ENCODE measurements at places on chromosomes 7 and 10. TPM values are rescaled to one million over a fixed set of nuclear protein-coding genes. Genes with fewer than 3 reads are reported as not detected.

GRCh38 chr10:31526681-31527080 lies 207.7 kb downstream of the ZEB1 start:
- DNase-seq: peak; percentile 24

GRCh38 chr7:97089771-97090170 lies 27.7 kb upstream of the SDHAF3 start:
- no peak for DNase-seq

GRCh38 chr7:101862280-101863220 lies 45.1 kb downstream of the CUX1 start:
- no peak for DNase-seq

DNA sequence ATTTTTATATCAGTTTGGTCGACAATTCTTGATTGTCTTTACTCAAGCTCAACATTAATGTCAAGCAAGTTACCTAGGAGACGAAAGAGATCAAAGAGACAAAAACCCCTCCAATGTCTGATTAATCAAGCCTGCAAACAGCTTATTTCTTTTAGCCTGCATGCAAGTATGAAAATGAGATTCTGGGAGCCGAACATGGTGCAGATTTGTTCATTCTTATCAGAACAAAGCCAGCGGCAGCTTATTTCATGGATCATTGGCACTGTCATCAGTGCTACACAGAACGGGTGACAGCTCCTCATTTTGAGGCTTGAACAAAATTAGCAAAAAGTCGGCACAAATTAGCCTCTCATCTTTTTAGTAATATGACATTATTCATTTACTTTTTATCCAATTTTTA lies 26.5 kb downstream of the FAM204A start:
- DNase-seq: no peak

- DNase-seq: peak; percentile 95
Observed at GRCh38 chr10:80498833-80499741, 38.6 kb upstream of the SH2D4B start.

Gene HOXA1
- total RNA-seq: 0.12 TPM

- DNase-seq: no peak
Observed at GRCh38 chr10:78571891-78572290, 496.9 kb upstream of the ZMIZ1 start.

DNA sequence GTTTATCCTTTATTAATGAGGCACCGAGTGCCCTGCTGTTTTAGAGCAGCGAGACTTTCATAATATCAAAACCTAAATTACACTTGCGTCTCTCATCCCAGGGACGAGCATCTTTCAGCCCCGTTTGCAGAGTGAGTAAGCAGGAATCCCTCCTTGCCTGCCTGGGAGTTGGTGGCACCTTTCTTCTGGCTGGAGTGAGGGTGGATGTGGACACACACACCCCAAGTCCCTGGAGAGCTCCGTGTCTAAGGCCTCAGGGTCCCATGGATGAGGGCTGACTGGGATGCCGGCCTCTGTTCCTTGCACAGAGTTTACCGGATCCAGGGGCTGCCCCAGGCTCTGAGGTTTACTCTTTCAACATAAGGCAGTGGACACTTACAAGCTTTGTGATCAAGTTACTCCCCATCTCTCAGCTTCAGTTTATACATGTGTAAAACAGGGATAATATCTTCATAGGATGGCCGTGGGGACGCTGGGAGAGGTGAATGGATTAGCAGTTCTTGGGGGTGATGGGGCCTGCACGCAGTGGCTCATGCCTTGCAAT lies 24.5 kb downstream of the POLL start:
- no peak for DNase-seq

DNA sequence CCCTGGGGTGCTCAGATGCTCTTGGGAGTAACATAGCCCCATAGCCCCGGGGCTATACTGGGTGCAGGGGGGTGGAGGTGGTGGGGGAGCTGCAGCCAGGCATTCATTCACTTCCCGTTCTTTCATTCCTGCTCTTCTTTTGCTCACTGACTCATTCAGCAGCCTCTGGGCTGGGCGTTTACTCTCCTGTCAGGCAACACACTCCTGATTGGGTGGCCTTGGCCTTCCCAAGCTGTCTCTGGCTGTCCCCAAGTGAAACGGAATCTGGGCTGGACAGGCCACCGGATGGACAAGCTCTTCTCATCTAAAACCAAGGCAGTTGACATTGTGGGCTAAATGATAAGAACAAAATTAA lies 34.6 kb downstream of the CHST3 start:
- DNase-seq: peak; percentile 75

DNA sequence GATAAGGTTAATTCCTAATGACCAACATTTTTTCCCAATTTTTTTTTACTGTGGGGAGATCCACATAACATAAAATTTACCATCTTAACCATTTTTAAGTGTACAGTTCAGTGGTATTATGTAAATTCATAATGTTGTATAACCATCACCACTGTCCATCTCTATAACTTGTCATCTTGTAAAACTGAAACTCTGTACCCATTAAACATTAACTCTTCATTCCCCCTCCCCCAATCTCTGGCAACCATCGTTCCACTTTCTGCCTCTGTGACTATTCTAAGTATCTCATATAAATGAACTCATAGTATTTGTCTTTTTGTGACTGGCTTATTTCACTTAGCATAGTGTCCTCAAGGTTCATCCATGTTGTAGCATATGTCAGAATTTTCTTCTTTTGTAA lies 46.0 kb upstream of the HPS1 start:
- no peak for DNase-seq

DNA sequence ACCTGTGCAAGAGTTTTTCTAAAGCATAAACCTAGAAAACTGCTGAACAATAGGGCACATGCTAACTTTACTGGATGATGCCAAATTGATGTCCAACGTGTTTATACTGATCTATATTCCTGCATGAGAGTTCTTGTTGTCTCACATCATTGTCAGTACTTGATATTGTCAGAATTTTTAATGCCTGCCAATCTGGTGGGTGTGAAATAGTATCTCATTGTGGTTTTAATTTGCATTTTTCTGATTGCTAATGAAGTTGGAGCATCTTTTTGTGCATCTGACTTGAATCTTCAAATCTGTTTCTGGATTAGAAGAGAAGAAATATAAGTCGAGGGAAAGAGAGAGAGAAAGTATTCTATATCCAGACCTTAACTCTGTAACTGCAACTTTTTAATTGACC lies 309.8 kb upstream of the KIAA1217 start:
- DNase-seq: no peak

- DNase-seq: no peak
Observed at GRCh38 chr7:7202375-7202720, 20.0 kb downstream of the C1GALT1 start.

DNA sequence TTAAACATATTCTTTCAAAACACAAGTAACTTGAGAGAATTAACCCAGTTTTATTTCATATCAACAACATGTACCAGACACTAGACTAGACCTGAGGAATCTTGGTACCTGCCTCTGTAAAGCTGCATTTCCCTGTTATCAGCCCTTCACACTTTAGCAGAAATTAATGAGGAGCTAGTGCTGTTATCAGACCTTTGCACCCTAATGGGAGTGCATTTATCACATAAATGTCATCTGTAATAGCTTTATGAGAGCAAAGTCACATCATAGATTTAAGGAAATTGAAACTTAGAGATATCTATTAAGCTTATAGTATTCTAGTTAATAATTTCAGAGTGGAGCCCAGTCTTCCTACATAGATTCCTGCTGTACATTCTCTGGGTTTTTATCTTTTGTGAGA lies 270.4 kb upstream of the YAE1 start:
- DNase-seq: no peak

Gene SFRP5
- total RNA-seq: 38.9 TPM

- no peak for DNase-seq
Observed at GRCh38 chr10:33314811-33315561, 19.5 kb downstream of the NRP1 start.

DNA sequence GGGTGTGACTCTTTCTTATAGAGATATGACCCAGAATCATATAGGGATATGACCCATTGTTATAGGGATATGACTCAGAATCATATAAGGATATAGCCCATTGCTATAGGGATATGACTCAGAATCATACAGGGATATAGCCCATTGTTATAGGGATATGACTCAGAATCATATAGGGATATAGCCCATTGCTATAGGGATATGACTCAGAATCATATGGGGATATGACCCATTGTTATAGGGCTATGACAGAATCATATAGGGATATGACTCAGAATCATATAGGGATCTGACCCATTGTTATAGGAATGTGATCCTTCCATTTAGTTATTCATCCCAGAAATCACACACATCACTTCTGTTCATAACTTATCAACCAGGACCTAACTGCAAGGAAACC lies 312.2 kb upstream of the ADARB2 start:
- DNase-seq: no peak

Gene GAD2
- total RNA-seq: not detected

Gene PAX4
- not detected for total RNA-seq

DNA sequence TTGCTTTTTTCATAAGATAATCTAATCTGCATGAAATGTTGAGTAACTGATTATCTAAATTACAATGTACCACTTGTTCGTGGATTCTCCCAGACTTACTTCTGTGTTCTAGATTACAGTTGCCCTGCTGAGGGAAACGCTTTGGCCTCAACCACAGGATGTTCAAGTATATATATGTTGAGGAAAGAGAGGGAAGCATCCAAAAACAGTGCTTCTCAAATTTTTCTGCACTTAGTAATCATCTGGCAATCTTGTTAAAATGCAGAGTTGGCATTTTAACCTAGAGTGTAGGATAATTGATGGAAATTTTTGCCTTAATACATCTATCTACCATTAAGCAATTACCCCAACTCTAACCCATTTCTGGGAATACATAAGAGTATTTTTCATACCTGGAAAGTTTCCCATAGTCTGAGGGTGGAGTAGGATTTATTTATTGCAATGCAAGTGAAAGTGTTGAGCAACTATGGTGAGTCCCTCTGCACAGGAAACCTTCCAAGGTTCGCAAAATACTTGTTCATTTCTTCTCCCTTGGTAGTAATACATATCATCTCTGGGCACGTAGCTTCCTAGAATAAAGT lies 59.6 kb upstream of the C1GALT1 start:
- DNase-seq: no peak

Gene GIMAP4
- 30.2 TPM for total RNA-seq

DNA sequence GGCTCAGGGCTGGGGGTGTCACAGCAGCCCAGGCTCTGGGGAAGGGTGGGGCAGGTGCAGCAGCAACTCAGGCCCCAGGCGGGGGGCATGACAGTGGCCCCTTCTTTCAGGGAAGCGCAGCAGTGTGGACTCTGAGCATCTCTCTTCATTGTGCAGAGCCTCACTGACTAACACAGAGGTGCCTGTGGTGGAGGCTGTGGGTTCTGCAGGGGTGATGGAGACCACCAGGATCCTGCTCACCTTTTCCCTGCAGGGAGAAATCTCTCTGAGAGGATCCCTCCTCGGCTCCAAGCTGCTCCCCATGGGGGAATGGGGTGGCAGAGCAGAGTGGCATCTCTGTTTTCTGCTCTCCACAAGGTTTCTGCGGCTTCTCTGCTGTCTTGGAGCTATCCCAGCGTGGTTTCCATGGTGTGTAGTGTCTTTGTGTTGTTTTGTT lies 37.8 kb upstream of the SHH start:
- DNase-seq: no peak

Gene CYP3A7
- total RNA-seq: not detected

GRCh38 chr10:118792526-118792925 lies 37.8 kb upstream of the CACUL1 start:
- DNase-seq: no peak

DNA sequence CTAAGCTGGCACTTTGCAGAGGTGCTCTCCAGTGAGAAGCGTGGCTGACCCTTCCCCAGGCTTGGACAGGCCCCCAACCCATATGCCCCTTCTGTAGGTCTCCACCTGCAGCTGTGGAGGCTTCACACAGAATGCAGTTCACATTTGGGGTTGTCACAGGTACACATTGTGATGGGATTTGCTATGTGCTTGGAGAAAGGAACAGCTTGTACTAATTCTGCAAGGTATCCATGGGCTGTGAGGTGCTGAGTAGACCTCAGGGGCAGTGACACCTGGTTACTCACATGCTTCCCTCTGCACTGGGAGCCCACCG lies 188.9 kb downstream of the CXCL12 start:
- no peak for DNase-seq

Gene SPAM1
- not detected for total RNA-seq

Gene ACTA2
- 1,897 TPM for total RNA-seq

DNA sequence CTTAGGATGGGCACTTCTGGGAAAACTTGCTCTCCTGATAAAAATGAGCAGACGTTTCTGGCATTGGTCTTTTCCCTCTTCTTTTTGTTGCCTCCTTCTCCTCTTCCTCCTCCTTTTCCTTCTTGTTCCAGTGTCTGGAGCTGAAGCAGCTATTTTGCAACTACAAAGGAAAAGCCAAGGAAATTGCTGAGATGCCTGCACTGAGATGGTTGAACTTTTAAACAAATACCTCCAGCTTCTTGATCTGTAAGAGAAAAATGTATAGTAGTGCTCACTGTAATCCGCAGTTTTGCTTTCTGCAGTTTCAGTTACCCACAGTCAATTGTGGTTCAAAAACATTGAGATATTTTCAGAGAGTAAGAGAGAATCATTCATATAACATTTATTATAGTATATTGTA lies 7.5 kb upstream of the SND1 start:
- no peak for DNase-seq

DNA sequence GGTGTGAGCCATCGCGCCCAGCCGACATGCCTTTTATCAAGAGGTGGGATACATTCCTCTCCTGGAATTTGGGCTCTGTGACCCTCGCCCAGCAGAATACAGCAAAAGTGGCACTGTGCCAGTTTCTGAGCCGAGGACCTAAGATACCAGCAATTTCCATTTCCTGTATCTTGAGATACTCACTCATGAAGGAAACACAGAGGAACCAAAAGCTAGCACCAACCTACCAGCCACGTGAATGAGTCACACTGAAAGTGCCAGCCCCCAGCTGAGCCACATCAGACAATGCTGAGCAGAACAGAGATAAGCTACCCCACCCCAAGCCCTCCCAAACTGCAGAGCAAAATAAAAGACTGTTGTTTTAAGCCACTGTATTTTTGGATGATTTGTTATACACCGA lies 56.3 kb downstream of the CACUL1 start:
- DNase-seq: peak; percentile 50

GRCh38 chr10:2984682-2985081 lies 82.7 kb upstream of the PFKP start:
- no peak for DNase-seq

GRCh38 chr7:29281782-29282541 lies 87.4 kb downstream of the CHN2 start:
- peak; percentile 46 for DNase-seq

Gene PLXDC2
- total RNA-seq: 25.3 TPM

Gene GPR85
- total RNA-seq: 1.9 TPM

Gene DNAJC2
- total RNA-seq: 12.3 TPM

GRCh38 chr7:123846217-123846891 lies 1.4 kb downstream of the HYAL4 start:
- DNase-seq: no peak

GRCh38 chr7:133428876-133429275 lies 176.0 kb downstream of the EXOC4 start:
- DNase-seq: no peak

DNA sequence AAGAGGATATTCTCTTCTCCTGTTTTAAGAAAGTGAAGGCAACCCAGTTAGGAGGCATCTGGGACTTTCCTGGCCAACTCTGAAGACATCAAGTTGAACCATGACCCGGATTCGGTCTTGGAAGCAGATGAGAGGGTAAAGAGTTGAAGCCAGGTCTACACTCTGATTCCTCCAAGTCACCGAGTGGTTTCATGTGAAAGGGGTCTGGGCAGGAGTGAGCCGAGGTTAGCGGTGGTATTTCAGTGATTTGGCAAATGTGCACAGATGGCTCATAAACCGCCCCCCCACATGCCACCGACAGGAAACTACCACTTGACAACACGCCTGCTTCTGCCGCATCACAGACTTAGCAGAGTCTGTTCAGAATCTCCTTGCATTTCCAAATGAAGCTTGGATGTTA lies 11.4 kb upstream of the REPIN1 start:
- no peak for DNase-seq

GRCh38 chr7:76997381-76998284 lies 34.5 kb downstream of the SPDYE17 start:
- no peak for DNase-seq
